ENCODE measurements at places on chromosomes 12 and 14.
A peak's percentile ranks its signal among the peaks of the same experiment; 100 is the strongest.

DNA sequence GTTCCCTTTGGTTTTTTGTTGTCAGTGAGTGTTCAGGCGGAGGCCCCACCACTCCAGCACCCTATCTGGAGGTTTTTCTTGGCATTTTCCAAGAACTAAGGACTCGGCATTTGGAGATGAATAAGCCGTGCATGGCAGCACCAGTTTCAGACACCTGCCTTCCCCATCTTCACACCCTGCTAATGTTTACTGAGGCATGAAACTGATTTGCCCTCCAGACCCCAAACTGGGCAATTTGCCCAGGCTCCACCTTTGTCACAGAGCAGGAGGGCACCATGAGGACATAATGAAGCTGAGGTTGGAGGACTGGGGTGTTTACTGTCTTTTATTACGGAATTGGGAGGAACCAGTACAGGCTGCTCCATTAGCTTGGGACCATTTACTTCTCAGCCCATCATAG is 113.4 kb downstream of the LGMN start:
- no peak for DNase-seq
- no peaks in the 10 kb centered on the region for H3K27me3 ChIP-seq
- no peak overlapping the region for H3K27ac ChIP-seq
- no peak overlapping the region for H3K4me3 ChIP-seq
- no peaks in the 10 kb centered on the region for H3K36me3 ChIP-seq

GRCh38 chr14:103872481-103873113 is 25.2 kb upstream of the PPP1R13B start:
- H3K27ac ChIP-seq, result no peak overlapping the region
- H3K4me1 ChIP-seq, result no peaks in the 10 kb centered on the region
- H3K4me3 ChIP-seq, result peak overlapping the region; percentile 25
- no peaks in the 10 kb centered on the region for H3K27me3 ChIP-seq

- no peaks in the 10 kb centered on the region for H3K27me3 ChIP-seq
- H3K27ac ChIP-seq, result no peak overlapping the region
- no peaks in the 10 kb centered on the region for H3K4me1 ChIP-seq
- no peak for DNase-seq
- H3K4me3 ChIP-seq, result no peak overlapping the region
These were observed 428.3 kb downstream of the FUT8 start for GRCh38 chr14:65840786-65841185.

DNA sequence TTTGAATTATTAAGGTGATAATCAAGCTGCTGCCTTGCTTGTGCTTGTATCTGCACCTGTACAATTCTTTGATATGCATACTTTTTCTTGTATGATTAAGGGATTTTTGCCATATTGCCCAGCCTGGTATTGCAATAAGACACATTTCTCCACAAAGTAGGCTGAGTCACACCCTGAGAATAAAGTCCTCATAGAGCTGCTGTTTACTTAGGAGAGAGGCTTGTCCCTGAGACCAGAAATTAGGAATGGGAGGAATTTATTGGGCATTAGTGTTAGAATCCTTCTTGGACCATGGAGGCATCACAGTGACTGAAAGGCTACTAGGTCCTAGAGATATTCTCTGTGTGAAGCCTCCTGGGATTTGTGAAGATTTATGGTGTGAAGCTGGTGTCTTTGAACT is 506.8 kb upstream of the FBXO33 start:
- H3K27me3 ChIP-seq, result no peaks in the 10 kb centered on the region
- H3K4me3 ChIP-seq, result no peak overlapping the region
- no peak overlapping the region for H3K27ac ChIP-seq
- DNase-seq, result no peak

DNA sequence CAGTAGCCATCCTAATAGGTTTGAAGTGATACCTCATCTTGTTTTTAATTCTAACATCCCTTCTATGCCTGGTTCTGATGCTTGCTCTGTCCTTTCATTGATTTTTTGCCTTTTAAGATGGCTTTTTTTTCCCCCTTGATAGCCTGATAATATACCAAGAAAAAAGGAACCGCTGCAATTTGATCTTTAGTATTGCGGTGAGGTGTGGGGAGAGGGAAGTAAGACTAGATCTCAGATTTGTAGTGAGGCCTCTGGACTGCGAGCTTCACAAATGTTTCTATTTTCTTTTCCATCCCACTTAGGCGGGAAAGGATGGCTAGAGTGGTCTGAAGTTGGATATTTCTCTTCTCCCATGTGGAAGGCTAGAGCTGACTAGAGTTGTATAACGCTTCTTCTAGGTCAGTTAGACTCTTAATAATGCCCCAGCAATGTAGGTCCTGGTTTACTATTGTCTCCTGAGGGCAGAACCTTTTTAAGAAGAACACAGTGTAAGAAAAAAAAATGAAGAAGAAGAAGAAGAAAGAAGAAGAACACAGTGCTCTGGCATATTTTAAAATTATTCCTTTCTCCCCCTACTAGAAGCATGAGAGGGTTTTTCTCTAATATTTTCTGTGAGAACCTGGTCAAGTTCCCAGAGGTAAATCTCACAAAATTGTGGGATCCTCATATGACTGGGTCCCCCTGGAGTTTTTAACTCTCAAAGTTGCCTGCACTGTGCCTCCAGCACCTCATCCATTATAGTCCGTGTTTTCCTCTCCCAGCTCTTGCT is 11.9 kb upstream of the KLRB1 start:
- H3K27ac ChIP-seq, result no peak overlapping the region
- no peaks in the 10 kb centered on the region for H3K4me1 ChIP-seq
- no peaks in the 10 kb centered on the region for H3K27me3 ChIP-seq
- no peaks in the 10 kb centered on the region for H3K36me3 ChIP-seq
- no peak for DNase-seq

DNA sequence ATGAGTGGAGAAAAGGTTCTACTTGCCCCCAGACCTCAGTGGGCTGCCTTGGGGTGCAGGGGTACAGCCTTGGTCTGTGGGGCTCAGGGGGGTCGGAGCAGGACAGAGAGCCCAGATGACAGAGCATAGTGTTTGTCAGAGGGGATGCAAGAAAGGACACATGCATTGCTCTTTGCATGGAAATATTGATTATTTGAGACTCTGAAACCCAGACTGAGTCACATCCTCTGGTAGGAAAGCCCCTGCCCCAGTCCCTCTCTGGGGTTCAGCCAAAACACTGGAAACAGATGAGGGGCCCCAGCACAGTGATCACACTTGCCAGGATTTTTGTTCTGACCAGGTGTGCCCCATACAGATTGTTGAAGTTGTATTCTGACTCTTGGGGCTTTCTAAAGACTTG is 1094.4 kb downstream of the BCL11B start:
- H3K36me3 ChIP-seq, result no peaks in the 10 kb centered on the region
- no peaks in the 10 kb centered on the region for H3K4me1 ChIP-seq
- no peak for DNase-seq
- H3K27me3 ChIP-seq, result no peaks in the 10 kb centered on the region
- no peak overlapping the region for H3K27ac ChIP-seq
- H3K4me3 ChIP-seq, result no peak overlapping the region

- H3K27ac ChIP-seq, result no peak overlapping the region
- H3K27me3 ChIP-seq, result no peaks in the 10 kb centered on the region
- no peaks in the 10 kb centered on the region for H3K36me3 ChIP-seq
- no peaks in the 10 kb centered on the region for H3K4me1 ChIP-seq
- DNase-seq, result no peak
These were observed 143.1 kb upstream of the SLC16A7 start for GRCh38 chr12:59452746-59453145.

DNA sequence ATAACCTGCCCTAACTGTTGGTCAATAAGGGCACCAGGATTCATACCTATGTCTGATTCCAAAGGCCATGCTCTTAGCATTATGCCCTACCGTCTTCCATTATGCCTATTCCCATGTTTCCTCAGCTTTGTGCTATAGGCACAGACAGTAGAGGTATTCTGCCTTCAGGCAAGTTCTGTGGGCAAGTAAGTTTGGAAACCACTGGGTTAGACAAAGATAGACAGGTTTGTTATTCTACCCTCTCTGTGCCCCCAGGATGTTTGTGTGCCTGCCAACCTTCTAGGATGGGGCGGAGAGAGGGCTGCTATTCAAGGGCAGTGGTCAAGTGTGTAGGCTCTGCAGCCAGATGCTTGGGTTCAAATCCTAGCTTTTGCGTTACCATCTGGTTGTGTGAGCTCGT is 4.6 kb downstream of the RAPGEF3 start:
- H3K36me3 ChIP-seq, result no peaks in the 10 kb centered on the region
- DNase-seq, result no peak
- H3K4me3 ChIP-seq, result no peak overlapping the region
- H3K27me3 ChIP-seq, result no peaks in the 10 kb centered on the region
- H3K4me1 ChIP-seq, result peaks cover 28% of the 10 kb centered on the region
- peak overlapping the region; percentile 34 for H3K27ac ChIP-seq

DNA sequence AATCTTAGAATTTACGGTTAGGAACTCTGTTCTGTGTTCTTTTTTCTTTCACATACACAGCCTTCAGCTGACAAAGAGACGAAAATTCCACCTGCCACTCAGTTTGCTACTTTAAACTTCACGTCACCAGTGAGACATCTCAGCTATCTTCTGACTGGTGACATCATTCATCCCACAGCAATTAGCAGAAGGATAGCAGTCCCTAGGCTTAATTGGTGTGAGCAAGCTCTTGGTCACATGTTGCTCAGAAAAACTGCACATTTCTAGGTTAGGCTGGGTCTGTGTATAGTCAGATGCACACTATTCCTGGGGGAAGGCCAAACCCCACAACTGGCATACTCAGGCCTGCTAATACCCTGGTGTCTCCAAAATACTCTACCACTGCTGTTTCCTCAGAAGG is 23.9 kb downstream of the SLC7A7 start:
- DNase-seq, result peak; percentile 18
- H3K4me3 ChIP-seq, result no peak overlapping the region
- H3K27me3 ChIP-seq, result no peaks in the 10 kb centered on the region
- no peaks in the 10 kb centered on the region for H3K4me1 ChIP-seq
- H3K27ac ChIP-seq, result no peak overlapping the region
